ENCODE measurements at places on chromosomes 4 and X.

DNA sequence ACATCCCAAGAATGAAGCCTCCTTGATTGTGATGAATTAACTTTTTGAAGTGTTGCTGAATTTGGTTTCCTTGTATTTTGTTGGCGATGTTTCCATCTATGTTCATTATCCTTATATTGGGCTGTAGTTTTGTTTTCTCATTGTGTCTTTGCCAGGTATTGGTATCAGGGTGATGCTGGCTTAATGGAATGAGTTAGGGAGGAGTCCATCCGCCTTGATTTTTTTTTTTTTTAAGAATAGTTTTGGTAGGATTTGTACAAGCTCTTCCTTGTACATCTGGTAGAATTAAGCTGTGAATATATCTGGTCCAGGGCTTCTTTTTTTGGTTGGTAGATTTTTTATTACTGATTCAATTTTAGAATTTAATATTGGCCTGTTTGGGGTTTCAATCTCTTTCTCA, 166.1 kb upstream of the WDFY3 start:
- DNase-seq, result no peak

DNA sequence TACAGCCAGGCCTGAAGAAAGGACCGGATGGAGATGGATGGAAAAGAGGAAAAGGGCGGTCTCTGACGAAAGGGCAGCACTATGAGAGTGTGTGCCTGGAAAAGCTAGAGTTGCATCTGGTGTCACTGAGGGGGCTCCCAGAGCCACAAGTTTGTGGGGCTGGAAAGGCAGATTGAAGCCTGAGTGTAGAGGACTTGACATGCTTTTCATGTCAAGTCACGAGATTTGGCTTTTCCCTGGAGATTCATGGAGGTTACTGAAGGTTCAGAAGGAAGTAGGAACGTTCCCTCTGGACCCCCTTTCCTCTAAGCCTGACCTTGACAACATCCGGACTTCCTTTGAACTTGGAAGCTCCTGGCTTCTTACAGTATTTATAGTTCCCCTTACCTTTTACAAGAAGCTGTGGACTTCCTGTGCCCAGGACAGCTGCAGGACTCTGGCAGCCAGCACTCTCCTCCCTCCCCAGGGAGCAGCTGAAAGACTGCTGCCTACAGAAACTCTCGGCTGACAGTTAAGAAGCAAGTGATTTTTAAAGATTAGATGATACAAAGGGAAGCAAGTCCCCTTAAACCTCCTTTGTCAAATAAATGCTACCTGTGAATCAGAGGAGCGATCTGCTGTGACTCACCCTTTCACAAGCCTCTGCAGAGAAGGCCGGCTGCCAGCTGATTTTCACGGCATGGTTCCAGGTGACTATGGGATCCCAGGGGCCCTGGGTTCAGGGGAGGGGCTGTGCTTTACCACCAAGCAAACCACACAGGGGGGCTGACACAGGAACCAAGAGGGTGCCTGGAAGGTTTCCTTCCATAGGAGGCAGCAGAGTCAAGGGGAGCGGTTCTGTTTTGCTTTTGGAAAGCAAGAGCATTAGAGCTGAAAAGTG, 72.9 kb upstream of the STIM2 start:
- DNase-seq, result no peak

- DNase-seq, result no peak
Measured at GRCh38 chr4:121728798-121729226, 32.0 kb upstream of the ANXA5 start.

- DNase-seq, result no peak
Measured at GRCh38 chr4:53778155-53778554, 186.9 kb upstream of the LNX1 start.

DNA sequence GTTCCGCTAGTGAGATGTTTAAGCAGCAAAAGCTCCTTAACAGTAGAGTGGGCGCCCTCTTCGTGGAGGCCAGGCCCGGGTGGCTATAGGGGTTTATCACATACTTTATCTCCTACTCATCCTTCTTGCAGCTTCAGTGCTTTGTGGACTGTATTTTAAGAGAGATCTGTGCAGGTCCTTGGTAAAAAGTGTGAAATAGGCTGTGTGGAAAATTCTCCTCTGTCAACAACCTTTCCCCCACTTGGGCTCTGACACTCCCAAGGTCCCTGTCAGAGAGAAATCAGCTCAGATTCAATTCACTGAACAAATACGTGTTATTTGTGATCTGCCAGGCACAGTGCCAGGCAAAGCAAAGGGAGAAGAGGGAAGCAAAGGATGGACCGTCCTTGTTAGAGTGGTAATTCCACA, 214.3 kb upstream of the PPARGC1A start:
- DNase-seq, result no peak

- DNase-seq, result no peak
Measured at GRCh38 chr4:68714400-68714799, 43.9 kb upstream of the UGT2B15 start.

GRCh38 chr4:145878501-145879435, 59.9 kb downstream of the ZNF827 start:
- DNase-seq, result no peak

DNA sequence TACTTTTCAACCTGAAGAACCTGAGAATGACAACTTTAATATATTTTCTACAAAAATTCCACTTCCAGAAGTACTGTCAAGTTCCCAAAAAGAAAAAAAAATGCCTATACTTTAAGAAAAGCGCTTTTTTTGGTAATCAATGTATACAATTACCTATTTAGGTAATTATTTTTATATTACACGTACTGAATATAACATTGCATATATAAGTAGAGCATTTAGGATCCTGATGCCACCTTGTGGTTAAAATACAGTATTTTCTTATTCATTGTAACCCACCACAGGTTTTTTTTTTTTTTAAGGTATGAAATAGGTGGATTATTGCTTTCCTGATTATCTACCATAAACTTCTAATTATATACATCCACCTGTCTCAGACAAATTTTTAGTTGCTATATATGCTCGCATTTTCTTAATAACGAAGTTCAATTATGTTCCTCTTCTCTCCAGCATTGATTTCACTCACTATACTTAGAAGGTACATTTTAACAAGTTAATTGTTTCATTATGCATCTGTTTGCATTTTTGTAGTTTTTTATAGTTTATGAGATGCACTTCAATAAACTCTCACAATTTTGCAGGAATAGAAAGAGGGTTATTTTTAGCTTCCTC, 5.2 kb downstream of the MAP9 start:
- peak; percentile 56 for DNase-seq

- DNase-seq, result no peak
Measured at GRCh38 chr4:142952821-142953580, 106.9 kb upstream of the INPP4B start.

DNA sequence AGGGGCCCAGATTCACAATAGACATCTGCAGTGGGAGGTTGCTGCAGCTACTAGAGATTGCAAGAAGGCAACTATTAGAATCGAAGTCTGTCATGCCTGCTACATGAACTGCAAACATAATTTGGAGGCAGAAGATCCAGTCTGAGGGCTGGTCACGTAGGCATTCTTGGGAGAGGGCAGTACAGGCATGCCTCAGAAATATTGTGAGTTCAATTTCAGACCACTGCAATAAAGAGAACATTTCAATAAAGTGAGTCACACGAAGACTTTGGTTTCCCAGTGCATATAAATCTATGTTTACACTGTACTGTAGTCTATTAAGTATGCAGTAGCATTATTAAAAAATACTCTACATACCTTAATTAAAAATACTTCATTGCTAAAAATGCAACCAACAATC, 585.8 kb upstream of the FAT1 start:
- no peak for DNase-seq

- no peak for DNase-seq
Measured at GRCh38 chrX:152917656-152918579, 20.1 kb downstream of the ZNF185 start.

GRCh38 chr4:40471923-40472322, 136.8 kb downstream of the CHRNA9 start:
- no peak for DNase-seq

DNA sequence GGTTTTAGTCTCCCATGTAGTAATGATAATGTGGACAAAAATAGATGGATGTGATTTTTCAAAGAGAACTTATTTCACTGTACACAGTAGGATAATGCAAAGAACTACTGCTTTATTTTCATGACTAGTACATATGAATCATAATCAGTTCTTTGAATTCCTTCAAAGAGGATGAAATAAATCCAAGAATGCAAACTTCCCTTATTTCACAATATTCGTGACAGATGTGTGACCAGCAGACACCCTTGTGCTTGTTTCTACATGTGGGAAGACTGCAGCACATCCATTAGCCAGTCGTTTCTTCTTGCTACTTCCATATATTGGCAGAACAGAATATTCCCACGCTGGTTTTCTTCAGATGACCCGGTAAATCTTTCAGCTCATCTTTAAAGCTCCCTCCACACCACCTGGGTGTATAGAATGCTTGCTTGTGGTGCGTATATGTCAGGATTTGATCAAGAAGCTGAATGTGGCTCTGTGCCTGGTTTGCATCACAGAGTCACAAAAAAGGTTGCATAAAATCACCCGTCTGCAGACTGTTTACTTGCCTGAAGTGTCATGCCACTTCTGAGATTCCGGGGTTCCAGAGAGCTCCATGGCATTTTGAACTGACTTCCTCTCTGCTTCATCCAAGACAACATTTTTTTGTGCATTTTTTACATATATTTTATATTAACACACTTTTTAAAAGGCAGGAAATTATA, 47.7 kb upstream of the FAT4 start:
- no peak for DNase-seq

DNA sequence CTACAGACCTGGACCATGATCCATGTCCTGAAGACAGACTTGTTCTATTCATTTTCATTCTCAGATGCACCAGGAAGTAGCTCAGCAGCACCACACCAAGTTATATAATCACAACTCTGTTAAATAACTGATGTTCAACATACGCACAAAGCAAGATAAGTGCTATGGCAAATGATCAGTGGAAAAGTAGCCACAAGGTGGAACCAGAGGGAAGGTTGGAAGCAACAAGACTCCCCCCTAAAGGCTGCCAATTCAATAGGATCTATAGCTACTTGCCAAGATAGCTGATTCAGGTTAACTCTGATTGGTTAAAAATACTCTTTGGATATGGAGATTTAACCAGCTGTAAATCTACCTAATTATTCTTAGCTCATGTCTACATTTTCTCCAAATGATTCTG, 23.7 kb upstream of the FAM47B start:
- no peak for DNase-seq

All from MM.1S (cell line).